ENCODE measurements at places on chromosomes 3 and 15.

DNA sequence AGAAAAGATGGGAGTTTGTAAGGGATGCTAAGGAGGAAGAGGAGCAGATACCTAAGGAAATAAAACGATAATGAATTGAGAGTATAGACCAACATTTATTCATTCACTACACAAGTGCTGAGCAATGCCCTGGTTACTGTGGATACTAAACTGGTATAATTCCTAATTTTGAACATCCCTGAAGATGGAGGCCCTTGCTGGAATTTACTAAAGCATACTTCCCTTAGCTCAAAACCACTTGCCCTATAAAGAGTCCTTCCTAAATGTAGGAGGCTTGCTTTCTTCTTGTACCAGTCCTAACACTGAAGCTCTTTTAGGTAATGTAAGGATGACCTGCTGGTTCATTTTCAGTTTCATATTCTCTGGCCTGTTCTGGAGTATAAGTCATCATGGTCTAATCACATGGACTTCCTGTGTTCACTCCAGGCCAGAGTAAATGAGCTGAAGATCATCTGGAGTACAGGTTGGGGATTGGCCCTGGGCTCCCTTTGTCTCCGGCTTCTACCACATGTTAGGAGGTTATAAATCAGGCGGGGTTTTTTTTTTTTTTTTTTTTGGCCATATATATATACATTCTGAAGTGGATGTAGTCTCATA is 40.1 kb upstream of the MTMR10 start:
- no peak for DNase-seq

DNA sequence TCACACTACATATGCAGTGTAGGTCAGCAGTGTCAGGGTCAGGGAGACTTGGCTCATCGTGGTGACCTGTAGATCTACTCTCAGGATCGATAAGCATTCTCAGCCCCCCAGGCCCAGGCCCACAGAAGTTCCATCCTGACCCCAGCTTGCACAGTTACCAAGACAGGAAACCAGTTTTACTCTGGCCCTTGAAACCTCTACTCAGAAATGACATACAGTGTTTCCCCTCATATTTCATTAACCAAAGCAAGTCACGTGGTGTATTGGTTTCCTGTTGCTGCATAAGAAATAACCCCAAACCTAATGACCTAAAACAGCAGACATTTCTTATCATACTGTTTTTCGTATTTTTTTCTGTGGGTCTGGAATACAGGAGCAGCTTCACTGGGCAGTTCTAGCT is 242.2 kb downstream of the SLCO3A1 start:
- no peak for DNase-seq

GRCh38 chr3:15339786-15340215 is 7.4 kb upstream of the SH3BP5 start:
- DNase-seq = no peak

DNA sequence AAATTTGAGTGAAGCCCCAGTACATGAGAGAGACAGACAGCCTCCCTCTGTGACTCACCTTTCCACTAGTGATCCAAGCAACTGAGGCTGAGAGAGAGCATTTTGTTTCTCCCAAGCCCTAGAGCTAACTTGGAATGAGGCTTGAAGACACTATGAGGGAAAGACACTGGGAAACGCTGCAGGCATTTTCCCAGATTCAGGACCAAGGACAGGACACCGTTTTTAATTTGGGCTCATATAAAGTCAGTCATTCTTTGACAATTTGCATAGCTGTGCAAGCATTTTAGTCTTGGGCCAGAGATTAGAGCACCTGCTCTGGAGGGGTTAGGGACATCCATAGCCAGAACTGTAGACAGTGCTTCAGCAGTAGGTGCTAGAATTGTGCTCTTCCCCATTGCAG is 249.0 kb downstream of the AGBL1 start:
- no peak for DNase-seq

DNA sequence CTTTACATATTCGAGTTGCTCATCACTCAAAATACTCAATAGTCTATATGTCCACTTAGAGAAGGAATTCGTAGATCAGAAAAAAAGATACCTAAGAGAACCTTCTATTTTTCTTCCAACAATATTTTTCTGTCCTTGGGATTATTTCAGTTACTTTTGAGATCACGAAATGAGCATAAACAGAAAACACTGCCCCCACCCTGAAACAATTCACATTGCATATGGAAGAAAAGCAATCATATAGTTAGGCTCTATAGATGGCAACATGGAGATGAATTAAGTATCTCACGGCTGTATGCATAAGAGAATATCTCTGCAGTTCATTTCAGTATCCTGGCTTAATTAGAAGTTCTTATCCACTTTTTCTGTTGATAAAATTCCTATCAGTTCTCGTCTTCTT is 391.1 kb downstream of the FGF12 start:
- DNase-seq = no peak

DNA sequence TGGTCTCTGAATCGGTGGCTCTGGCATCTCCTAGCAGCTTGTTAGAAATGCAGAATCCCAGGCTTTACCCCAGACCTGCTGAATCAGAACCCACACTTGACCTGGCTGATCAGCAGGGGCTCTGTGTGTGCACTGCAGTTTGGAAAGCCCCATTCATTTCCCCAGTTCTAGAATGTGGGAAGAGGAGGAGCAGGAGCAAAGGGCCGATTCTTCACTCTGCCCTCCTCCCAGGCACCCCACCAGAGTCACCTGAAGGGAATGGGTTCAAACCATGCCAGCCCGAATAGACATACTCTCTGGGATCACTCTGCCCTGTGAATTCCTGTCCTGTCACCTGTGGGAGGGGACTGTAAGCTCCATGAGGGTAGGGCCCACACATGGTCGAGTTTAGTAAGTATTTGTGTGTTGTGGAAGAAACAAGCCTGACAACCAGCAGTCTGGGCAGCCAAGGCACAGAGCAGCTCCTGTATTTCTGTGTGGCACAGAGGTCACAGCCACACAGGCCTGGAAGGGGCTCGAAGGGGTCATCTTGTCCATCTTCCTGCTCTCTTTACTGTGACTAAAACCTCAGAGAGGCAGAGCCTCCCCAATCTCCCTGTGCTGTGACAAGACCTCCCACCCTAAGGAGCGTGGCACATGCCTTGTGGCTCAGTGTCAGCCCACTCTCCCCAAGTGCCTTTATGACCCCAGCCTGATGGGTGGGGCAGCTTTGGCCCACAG is 29.0 kb upstream of the HHATL start:
- no peak for DNase-seq

GRCh38 chr3:2036076-2036475 is 62.6 kb upstream of the CNTN4 start:
- no peak for DNase-seq

GRCh38 chr3:126394977-126395321 is 240 bp downstream of the CFAP100 start:
- DNase-seq = no peak

DNA sequence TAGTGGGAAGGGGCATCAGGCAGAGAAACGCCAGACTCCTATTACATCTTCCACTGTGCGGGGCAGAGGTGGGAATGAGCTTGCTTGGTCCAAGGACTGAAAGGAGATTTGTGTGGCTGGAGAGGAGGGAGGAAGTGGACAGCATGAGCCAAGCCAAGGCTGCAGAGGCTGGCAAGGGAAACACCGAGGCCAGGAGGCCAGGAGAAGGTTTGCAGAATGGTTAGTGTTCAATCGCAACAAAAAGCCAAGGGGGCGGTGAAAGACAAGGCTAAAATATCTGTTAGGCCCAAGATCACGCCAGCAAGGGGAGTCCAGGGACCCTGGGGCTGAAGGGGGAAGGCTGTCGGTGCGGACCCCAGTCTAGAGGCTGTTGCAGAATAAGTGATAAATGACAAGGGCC is 75.8 kb downstream of the CPN2 start:
- no peak for DNase-seq

- peak; percentile 98 for DNase-seq
Observed at GRCh38 chr3:122415762-122416654, at the start of gene WDR5B. TSS of gene WDR5B (minus strand) at chr3:122416062. CDS start at chr3:122415528, 534 bp downstream.

GRCh38 chr3:52280050-52280461 is 1.6 kb upstream of the WDR82 start:
- DNase-seq = no peak

DNA sequence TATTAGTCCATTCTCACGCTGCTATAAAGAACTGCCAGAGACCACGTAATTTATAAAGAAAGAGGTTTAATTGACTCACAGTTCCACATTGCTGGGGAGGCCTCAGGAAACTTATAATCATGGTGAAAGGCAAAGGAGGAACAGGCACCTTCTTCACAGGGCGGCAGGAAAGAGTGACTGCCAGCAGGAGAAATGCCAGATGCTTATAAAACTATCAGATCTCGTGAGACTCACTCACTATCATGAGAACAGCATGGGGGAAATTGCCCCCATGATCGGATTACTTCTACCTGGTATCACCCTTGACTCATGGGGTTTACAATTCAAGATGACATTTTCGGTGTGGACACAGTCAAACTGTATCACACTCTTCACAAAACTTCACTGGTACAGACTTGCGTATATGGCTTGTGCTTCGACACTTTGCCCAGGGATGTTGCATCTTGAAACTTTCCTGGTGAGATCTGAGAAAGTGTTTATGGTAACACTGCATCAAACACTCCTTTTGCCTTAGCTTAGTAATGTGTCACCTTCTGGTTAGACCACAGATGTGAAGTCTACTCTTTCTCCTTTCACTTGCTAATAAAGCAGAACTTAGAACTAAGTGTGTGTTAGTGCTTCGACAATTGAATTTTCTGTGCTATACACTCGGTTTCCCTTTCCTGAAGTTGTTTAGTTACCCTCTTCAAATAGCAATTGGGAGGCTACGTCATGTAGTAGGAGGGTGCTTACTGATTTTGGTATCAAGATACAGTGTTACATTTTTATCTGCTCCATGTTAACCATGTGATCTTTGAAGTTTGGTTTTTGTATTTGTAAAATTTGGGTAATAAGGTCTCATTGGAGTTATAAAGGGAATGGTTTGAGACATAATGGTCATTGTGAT is 185.7 kb downstream of the LPP start:
- peak; percentile 63 for DNase-seq

GRCh38 chr15:76057332-76058000 is 2.3 kb upstream of the TMEM266 start:
- peak; percentile 55 for DNase-seq

GRCh38 chr15:64775551-64776401 is at the start of gene RBPMS2:
TSS of gene RBPMS2 (minus strand) at chr15:64775589. CDS start at chr15:64775319, 270 bp downstream.
- peak; percentile 15 for DNase-seq

DNA sequence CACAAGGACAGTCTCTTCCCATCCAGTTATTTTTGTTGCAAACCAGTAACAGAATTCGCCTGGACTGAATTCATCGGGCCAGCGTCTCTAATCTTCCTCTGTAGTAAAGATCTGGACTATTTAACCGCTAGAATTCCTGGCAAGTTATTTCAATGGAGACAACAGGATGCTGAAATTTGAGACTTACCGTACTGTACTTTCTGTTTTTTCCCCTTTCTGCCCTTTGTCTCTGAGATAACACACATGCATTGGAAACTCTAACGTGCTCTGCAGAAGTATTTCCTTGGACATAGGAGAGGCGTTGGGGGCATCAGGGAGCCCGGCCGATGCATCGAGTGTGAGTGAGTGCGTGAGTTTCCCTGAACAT is 61.5 kb downstream of the ASB7 start:
- no peak for DNase-seq

DNA sequence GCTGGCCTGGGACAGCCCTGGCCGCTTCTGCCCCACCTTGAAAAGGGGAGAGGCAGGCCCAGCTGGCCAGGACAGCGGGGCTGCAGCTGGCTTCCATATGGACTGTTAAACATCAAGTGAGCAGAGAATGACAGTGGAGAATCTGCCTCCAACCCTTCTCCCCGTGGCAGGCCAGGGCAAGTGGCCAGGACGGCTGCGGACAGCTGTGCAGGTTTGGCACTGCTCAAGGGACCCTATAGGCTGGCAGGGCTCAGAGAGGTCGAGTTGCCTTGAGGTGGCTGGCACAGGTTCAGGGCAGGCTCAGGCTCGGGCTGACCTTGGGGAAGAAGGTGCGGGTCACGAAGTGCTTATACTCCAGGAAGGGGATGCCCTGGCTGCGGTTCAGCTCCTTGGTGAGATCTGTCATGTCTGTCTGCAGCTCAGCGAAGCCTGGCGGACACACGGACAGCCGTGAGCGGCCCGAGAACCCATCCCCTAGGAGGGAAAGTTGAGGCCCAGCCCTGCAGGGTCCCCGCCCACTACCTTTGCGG is 24.3 kb downstream of the H1-8 start:
- DNase-seq = no peak

DNA sequence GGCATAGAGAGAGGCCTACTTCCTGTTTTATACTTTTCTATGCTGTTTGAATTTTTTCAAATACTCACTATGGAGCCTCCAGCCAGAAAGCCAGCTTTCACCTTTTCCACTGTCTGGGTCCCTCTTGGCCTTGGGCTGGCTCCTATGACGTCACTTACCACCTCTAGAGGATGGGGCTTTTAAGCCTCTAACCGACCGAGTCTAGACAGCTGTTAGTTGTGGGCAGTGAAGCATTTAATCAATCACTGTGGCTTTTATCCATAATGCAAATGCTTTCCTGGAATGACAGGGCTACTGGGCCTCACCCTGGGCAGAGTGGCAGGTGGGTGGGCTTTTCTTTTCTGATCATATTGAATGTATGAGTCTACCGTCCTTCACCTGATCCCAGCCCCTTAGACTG is 61.9 kb downstream of the LRRK1 start:
- DNase-seq = no peak

GRCh38 chr3:161890147-161890625 is 393.6 kb downstream of the OTOL1 start:
- no peak for DNase-seq

DNA sequence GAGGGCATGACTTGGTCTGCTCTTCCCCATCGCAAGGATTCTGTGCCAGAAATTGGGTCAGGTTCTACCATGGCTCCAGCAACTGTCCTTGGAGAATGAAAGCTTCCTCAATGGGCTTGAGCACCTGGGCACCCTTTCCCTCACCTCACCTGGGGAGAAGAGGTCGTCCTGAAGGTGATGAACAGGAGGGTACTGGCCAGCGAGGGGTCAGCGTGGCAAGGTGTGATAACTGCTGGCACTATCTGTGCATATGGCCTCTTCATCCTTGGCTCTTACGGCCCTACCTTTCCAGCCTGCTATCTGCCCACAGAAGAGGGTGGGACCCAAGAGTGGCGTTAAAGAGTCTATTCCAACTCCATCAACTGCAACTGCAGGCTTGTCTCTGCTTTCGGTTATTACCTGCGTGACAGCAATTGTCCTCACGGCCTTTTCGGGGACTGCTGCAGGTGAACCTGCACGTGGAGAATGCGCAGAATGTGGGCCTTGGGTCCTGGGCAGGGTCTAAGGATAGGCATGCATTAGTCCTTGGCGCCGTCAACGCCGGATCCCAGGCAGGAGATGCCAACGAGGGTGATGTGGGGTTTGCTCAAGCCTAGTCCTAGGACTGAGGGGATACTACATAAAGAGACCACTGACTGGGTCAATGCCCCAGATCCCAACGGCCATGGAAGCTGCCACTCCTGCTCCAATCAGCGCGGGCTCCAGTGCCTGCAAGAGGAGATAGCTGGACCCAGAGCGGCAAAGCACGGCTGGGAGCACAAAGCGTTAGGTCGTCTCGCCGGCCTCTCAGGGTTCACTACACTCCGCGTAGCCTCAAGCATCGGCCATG is 625 bp upstream of the RBM15B start:
- DNase-seq = no peak

Data from stimulated activated CD4-positive, alpha-beta T cell treated with anti-CD3 and anti-CD28 coated beads, Interleukin-15, amount 100 ng/mL, for 24 hours (primary cell).